ENCODE measurements at places on chromosomes 2 and 18. TPM values are rescaled to one million over a fixed set of nuclear protein-coding genes. Genes with fewer than 3 reads are reported as not detected.

The EVX2 gene
- total RNA-seq: not detected

The LOXHD1 gene
- total RNA-seq: 0.15 TPM

The FLACC1 gene
- total RNA-seq: 2.1 TPM

The COLEC11 gene
- total RNA-seq: 1.2 TPM

DNA sequence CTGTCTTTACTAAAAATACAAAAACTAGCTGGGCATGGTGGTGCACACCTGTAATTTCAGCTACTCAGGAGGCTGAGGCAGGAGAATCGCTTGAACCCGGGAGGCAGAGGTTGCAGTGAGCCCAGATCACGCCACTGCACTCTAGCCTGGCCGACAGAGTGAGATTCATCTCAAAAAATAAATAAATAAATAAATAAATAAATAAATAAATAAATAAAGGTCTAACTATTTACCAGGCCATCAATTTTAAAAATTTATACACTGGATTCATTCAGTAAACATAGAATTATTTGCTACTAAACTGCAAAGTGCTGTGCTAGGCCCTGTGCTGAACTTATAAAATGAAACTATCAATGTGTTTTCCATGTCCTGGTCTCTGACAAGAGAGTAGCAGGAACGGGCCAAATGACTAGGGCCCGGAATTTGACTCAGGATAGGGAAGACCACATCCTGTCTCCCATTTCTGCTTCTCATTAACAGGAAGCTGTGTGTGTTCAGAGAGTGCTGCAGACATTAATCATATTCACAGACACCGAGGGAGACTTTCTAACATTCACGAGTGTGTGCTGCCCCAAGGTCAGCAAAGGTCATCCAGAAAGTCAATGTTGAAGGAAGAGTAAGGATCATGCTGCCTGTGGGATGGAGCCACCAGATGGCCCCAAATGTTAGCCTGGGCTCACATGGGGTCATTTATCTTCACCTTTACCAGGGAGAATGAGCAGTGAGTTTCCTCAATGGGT lies 95.8 kb downstream of the SPP2 start:
- no peak for DNase-seq

GRCh38 chr18:36075862-36076587 lies 8.7 kb upstream of the RPRD1A start:
- no peak for DNase-seq

- no peak for DNase-seq
Observed at GRCh38 chr2:31962757-31963361, 47.9 kb downstream of the MEMO1 start.

GRCh38 chr2:63778391-63778790 lies 63.3 kb upstream of the UGP2 start:
- DNase-seq: no peak

DNA sequence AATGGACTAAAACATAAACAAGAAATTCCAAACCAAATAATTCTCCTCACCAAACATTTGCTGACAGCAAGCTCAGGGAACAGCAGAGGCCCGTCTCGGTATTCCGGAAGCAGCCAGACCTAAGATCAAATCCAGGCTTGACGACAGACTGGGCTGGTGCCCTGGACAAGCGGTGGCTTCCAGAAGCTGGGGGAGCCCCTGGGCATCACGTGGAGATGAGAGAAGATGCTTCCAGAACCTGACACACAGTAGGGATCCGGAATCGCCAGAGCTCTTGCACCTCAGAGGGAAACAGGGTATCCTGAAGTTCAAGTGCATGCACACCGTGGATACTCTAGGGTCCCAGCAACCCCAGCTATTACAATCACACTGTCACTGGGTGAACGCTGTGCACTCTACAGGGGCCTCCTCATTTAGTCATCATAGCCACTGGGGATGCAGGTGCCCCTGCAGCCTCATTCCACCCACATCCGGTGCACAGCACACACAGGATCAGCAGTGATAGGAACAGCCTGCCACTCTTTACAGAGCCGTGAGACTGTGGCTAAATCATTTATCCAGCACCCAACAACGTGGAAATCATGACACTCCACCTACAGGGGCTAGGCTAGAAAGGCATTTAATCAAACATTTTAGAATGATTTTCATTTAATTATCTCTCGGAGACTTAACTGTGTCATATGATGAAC lies 102.6 kb downstream of the HDAC4 start:
- DNase-seq: peak; percentile 36

DNA sequence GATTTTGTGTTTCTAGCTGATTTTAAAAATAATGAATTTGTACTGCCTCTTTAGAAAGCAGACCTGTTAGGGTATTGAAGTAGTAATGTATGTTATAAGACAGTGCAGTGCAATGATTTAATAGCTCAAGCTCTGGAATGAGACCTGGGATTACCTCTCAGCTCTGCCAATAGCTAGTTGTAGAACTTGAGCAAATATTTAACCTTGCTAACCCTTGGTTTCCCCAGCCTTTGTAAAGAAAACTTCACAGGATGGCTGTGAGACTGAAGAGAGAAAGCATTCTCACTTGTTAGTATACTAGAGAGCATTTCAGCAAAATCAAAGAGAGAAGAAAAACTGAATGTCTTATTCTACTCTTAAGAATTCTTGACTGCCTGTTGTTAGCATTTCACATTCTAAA lies 293.9 kb downstream of the KIAA1328 start:
- no peak for DNase-seq

DNA sequence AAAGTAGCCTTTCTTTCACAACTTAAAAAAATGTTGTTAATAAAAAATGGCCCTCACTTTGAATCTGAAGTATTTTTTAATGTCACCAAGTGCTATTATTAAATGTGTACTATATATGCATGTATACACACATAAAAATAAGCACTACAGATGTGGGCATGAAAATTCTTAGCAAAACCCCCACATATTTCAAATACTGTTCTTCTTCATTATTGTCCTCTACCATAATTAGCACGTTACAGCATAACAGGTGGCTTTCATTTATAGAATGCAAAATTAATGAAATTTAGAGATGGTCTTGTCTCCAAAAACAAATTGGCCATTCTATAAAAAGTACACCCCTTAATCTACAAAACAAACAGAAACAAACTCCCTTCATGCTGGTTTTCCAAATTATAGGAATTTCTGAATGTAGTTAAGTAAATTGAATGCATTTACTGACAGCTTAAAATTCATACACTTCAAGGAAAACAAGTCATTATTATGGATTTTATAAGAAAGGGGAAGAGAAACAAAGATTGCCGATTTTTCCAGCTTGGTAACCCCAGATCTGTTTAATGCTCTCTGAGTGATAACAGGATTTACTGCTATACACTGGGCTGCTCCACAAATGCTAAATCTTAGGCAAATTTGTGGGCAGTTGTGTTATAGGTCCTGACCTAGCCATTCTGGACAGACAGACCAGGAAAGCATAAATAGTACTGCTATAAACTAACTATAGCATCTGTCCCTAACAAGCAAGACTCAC lies 67.2 kb downstream of the SPRED2 start:
- DNase-seq: no peak

- DNase-seq: peak; percentile 73
Observed at GRCh38 chr2:46942143-46942526, 26.5 kb upstream of the MCFD2 start.

GRCh38 chr2:28901202-28901601 lies 6.7 kb downstream of the WDR43 start:
- no peak for DNase-seq

DNA sequence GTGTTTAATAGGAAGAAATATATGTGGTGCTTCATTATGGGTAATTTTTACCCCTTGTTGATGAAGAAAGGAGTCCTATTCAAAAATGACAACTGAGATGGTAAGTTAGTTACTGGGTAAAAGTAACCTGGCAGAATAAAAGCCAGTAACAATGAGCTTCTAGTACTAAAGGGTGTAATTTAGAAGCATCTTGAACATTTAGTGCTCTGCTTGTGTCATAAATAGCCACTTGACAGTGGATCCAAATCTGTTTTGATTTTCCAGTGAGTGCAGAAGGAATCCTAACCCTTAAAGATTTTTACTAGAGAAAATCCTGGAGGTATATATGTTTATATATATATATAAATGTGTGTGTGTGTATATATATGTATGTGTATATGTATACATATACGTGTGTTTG lies 15.1 kb downstream of the COMMD1 start:
- DNase-seq: no peak

- no peak for DNase-seq
Observed at GRCh38 chr2:148527488-148528340, 116.8 kb upstream of the EPC2 start.
